ENCODE measurements at places on chromosomes 13 and 19.

- DNase-seq: no peak
Observed at GRCh38 chr19:19347401-19348110, 26.9 kb downstream of the MAU2 start.

DNA sequence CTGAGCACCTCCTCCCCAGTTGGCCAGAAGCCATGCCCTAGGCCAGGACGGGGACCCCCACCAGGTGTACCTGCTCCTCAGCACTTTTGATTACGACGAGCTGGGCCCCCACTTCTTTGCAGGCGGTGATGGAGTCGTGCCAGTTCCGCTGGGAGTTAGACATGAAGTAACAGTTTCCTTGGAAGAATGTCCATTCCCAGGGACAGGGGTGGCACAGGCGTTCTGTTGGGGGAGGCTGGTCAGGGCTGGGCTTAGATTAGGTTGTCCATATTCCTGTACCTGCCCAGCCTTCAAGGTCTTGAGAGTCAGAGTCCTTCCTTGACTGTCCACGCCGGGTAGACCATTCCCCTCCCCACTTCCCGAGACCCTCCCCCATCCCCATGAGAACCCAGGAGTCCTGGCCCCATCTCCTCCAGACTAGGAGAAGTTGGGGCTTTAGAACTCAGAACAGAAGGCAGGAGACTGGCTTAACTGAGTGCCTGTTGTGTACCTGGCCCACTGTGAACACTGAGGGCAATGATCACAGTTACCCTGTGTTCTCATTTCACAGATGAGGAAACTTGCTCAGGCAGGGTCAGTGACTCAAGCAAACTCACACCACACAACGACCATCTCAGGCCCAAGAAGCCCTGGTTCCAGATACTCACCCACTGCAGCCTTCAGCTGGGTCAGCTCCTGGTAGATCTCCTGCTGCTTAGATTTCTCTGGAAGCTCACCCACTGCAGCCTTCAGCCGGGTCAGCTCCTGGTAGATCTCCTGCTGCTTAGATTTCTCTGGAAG is 2.3 kb downstream of the CD209 start:
- no peak for DNase-seq

GRCh38 chr19:11096210-11096841 is 7.1 kb downstream of the LDLR start:
- DNase-seq: no peak

GRCh38 chr13:76980075-76980718 is 11.7 kb upstream of the CLN5 start:
- peak; percentile 92 for DNase-seq

DNA sequence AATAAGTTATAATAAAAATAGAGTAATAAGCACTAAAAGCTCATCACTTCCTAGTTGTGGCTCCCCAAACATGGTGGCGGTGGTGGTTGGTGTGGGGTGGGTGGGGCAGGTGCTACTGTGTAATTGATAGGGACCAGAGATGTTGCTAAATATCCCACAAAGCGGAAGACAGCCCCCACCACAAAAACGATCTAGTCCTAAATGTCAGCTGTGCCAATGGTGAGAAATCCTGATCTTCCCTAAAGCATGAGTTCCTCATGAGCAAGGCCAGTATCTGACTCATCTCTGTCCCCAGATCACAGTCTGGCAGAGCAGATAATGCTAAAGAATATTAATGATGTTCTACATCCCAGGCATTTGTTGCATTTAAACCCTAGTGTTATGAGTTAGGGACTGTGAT is 1.9 kb upstream of the EDDM13 start:
- no peak for DNase-seq

All from GM12892 (cell line).